Tongue (tissue), 3 donors: ENCODE measurements at places on chromosomes 12 and 14.
A peak's percentile ranks its signal among the peaks of the same experiment; 100 is the strongest.

DNA sequence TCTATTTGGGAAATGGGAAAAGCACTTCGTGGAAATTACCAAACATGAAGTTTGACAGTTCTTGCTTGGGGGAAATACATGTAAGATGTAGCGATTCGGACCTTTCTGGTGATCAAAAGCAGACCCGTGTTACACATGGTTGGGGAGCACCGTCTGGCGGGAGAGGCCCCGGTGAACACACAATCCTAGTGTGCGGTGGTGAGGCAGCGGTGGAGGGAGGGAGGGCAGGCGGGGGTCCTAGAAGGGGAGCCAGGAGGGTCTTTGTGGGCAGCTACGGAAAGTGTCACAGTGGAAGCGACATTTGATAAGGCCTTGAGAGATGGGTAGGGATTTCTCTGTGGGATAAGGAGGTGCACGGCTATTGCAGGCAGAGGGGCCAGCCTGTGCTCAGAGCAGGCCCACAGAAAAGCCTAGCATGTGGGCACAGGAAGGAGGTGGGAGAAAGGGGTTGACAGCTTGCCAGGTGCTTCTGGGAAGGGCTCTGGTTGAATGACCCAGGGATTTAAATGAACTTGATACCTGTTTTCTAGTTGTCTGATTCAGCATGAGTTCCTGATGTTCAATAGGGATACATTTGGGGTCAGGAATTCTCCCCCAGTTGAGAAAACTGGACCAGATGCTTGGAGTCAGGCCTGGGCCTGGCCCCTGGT, 7.2 kb downstream of the MVK start:
- DNase-seq = no peak

GRCh38 chr12:114916541-114916940, 232.6 kb upstream of the TBX3 start:
- no peak for DNase-seq

GRCh38 chr14:20418501-20418909, 5.2 kb upstream of the TEP1 start:
- no peak for DNase-seq

DNA sequence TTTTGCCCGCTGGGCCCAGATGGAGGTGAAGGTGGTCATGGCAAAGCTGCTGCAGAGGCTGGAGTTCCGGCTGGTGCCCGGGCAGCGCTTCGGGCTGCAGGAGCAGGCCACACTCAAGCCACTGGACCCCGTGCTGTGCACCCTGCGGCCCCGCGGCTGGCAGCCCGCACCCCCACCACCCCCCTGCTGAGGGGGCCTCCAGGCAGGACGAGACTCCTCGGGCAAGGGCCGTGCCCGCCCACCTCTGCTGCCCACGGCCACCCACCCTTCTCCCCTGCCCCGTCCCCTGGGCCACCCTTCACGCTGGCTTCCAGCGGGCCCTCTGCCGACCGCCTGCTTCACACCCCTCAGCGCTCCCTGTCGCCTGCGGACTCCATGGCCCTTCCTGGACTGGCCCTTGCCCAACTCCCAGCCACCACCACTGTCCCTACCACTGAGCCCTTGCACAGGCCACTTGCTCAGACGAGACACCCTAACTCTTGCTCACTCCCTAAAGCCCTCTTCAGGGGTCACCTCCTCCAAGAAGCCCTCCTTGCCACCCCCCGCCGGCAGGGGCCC, 42.5 kb downstream of the CYP46A1 start:
- DNase-seq = no peak

GRCh38 chr12:112341046-112341825, 41.0 kb downstream of the HECTD4 start:
- no peak for DNase-seq

DNA sequence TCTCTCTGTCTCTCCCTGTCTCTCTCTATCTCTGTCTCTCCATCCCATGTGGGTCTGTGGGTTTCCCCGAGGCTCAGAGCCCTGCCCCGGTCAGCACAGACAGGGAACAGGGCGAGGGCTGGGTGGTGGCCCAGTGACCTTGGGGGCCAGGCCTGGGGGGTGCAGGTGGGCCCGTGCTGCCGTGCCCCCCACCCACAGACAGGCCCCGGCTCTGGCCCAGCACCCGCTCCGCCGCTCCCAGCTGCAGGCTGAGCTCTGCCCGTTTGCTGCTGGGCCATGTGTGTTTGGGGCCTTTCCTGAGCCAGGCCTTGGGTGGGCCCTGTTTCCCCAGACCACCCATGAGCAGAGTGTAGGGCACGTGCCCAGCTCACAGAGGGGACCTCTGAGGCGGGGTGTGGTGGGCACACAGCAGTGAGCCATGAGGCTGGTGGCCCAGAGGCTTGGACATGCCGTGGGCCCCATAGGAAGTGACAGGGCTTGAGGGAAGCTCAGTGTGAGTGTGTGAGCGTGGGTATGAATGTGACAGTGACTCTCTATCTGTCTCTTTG, 51.0 kb downstream of the TMEM121 start:
- no peak for DNase-seq

DNA sequence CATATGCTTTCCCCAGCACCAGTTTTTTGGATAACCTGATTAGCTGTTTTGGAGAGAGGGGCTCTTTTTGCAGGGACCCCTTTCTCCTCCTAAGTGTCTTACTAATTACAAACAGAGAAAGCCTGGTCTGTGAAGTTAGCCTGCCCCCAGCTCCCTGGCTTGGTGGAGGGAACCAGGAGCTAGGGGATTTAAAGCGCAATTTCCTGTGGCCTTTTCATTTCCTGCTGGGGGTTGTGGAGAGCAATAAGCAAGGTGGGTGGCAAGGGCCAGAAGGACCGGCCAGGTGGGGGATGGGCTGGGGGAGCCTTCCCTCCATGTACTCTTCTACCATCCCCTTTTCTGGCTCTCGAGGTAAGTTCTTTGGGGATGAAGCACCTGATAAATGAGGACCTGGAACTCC, 4.1 kb upstream of the CISTR start:
- no peak for DNase-seq

DNA sequence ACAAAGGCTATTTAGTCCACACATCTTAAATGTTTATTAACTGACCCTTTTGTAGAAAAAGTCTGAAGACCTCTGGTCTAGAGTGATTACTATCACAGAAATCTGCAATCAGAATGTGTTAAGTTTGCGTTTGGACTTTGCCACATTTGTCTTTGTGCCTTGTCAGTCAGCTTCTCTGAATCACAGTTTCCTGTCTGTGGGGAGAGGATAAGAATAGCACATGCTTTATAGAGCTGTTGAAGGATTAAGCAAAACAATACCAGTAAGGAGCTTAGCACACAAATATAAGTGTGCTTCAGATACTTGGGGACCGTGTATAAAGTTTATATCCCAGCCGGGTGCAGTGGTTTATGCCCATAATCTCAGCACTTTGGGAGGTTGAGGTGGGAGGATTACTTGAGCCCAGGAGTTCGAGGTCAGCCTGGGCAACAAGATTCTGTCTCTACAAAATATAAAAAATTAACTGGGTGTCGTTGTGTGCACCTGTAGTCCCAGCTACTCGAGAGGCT, 63.0 kb upstream of the BTG1 start:
- no peak for DNase-seq

DNA sequence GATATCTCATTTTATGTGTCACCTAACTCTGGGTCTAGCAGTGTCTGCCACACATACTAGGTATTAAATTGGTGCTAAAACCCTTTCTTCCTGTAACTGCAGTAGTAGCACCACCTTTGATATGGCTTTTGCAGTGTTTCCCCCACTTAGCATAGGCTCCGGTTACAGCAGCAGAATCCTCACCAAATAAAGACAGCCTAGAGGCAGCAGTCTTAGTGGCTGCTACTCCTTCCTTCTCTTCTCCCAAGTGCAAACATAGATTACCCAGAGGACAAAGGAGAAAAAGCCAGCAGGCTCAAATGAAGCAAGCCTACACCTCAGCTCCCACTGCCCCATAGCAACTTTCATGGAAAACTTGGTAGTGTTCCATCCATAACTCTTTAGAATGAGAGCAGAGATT, 30.1 kb upstream of the ABCC9 start:
- no peak for DNase-seq

GRCh38 chr14:81068176-81068782, 112.9 kb downstream of the TSHR start:
- DNase-seq = no peak

DNA sequence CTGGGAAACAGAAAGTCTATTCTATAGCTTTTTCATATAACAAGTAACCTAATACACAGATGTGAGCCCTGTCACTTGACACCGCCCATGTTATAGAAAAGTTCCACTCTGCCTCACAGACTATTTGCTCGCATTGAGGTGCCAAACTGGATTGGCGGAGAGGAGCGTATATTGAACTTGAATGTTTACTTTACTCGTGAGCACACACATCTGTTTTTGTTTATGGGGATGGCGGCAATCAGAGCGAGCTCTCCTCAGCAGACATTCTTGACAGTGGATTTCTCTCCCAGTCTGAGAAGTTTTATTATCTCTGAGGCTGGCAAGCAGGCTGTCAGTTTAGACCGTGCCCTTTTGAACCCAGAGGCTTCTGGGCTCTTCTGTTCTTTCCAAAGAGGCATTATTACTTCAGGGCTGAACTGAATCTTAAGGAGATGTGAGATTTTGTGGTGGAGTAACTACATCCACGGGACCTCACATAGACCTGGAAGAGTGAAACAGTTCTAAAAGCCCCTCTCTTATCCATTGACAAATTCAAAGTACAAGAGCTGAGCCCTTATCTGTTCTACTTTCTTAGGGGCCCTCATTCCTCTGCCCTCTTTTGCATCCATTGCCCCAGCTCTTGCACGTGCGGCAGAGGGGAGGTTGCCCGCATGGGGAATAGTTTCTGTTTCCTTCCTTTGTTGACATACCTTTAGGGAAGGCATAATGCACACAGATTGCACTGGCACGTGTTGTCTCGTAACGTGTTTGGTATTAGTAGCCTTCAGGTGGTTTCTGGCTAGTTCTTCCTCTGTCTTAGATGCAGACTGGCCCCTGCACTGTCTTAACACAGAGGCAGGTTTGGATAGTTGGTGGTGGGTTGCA, 68.2 kb downstream of the DRAM1 start:
- DNase-seq = peak; percentile 80

DNA sequence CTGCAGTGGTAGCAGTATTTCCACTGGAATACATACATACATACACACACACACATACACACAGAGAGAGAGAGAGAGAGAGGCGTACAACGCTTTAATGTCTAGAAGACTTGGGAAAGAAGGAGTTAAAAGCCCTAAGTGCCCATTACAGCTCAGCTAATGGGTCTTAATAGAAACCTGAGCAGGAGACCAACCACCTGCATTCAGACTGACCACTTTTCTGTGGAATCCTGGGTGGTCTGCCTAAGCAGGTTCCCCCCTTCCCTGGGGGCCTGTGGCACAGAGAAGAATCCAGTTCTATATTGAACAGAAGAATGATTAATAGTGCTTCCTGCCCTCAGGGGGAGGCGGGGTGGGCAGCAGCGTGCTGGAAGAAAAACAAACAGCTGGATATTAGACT, 312.4 kb upstream of the PRKD1 start:
- no peak for DNase-seq

DNA sequence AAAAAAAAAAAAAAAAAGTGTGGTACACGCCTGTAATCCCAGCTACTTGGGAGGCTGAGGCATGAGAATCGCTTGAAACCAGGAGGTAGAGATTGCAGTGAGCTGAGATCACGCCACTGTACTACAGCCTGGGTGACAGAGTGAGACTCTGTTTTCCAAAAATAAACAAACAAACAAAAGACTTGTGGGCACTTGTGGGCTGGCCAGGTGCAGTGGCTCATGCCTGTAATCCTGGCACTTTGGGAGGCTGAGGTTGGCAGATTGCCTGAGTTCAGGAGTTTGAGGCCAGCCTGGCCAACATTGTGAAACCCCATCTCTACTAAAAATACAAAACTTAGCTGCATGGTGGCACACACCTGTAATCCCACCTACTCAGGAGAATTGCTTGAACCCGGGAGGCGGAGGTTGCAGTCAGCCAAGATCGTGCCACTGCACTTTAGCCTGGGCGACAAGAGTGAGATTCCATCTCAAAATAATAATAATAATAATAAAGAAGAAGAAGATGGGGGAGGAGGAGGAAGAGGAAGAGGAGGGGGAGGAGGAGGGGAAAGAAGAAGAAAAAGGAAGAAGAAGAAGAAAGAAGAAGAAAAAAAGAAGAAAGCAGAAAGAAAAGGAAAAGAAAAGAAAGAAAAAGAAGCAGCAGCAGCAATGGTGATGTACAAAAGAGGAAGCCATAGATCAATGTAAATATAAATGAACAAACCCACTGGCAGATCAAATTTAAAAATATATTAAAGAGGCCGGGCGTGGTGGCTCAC, 27.9 kb upstream of the CCNT1 start:
- DNase-seq = no peak

GRCh38 chr12:104286516-104287482, 16.7 kb upstream of the EID3 start:
- DNase-seq = peak; percentile 97

- peak; percentile 22 for DNase-seq
Observed at GRCh38 chr12:47370421-47370820, 290.7 kb upstream of the AMIGO2 start.

- peak; percentile 19 for DNase-seq
Observed at GRCh38 chr12:120290609-120291305, 946 bp downstream of the RNU4-2 start.

DNA sequence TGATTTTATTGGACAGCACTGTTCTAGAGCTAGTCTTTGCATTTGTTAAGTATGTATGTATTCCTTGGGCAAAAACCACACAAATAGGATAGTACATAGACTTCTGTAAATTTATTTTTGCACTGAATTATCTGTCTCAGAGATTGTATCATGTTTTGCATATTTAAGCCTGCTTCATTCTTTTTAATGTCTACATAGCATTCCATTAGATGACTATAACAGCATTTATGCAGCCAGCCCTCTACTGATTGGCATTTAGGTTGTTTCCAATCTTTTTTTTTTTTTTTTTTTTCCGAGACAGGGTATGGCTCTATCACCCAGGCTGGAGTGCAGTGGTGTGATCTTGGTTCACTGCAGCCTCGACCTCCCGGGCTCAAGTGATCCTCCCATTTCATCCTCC, 34.5 kb downstream of the SYNDIG1L start:
- DNase-seq = no peak

DNA sequence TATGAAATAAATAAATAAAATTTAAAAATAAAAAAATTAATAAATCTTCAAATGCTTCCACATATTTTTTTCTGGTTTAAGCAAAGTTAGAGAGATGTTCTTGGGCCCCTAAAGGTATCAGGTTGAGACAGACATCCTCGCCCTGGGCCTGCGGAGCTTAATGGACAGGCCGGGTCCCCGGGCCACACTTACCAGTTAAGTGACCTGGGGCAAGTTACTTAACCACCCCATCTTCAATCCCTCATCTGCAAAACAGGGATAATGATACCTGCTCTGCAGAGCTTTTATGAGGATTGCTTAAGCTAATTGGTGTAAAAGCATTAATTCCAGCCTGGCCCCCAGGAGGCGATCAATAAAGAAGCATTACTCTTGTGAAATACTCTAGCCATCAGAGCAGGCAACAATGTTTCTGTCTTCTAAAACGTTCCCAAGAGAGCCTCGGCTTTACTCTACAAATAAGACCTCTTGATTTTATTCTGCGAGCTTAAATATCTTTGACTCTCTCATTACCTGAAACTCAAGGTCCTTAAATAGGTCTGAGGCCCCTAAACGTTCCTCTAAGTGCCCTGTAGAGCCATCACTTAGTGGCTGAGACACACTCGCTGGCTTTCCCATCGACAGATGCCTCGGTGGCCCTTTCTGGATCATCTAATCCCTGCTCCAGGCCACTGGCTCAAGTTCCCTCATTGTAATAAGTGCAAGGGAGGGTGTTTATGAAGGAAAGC, 81.1 kb upstream of the DIO3 start:
- DNase-seq = no peak

GRCh38 chr12:65999564-66000280, 130.8 kb downstream of the LLPH start:
- DNase-seq = no peak

GRCh38 chr14:92780444-92781232, 13.5 kb upstream of the GOLGA5 start:
- peak; percentile 45 for DNase-seq
